ENCODE measurements at places on chromosomes 6 and 20.

- DNase-seq = no peak
Measured at GRCh38 chr6:42407379-42407778, 44.3 kb downstream of the TRERF1 start.

- no peak for DNase-seq
Measured at GRCh38 chr6:139117734-139118133, 17.1 kb upstream of the HECA start.

- DNase-seq = no peak
Measured at GRCh38 chr6:33791620-33792019, 2.7 kb upstream of the LEMD2 start.

DNA sequence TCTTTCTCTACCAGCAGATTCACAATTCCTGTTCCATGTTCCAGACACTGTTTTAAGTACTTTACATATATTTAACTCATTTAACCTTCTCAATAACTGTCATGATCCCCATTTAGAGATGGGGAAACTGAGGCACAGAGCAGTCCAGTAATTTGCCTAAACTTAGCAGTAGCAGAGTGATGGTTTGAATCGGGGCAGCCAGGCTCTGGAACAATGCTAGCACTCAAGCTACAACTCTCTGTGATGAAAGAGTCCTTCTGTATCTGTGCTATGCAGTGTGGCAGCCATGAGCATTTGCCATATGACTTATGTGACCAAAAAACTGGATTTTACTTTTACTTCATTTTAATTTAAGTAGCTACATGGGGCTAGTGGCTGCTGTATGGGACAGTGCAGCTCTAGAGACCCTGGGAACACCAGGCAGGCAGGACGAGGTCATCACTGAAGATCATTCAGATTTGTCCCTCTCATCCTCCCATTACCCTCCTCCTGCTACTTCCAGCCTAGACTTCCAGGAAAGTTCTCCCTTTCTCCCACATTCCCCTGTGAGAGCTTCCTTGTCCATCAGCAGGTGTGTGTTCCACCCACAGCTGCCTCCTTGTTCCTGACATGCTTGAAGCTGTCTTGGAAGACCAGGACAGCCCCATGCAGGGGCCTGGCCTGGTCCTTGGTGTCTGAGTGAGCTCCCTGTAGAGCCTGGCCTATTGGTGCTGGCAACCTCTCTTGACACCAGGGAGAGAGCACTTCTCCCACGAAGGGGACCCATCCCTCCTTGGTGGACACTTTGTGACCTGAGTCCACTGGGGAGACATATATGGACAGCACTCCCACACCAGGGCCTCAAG lies 157.0 kb downstream of the MRPL14 start:
- no peak for DNase-seq
